ENCODE measurements at places on chromosomes 16 and 17. TPM values are rescaled to one million over a fixed set of nuclear protein-coding genes. Genes with fewer than 3 reads are reported as not detected.

Gene FXR2
- polyA plus RNA-seq: 38.3 TPM

DNA sequence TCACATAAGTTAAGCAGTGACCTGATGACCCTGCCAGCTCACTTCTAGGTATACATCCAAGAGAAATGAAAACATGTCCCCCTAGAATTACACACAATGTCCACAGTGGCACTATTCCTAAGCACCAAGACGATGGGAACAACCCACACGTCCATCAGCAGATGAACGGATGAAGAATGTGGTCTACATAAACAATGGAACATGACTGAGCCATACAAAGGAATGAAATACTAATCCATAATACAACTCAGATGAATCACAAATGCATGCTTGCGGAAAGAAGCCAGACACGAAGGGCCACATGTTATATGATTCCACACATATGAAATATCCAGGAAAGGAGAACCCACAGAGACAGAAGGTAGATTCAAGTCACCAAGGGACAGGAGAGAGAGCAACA is 17.4 kb downstream of the USP22 start:
- DNase-seq: no peak

- no peak for DNase-seq
These were observed 1583.6 kb downstream of the CDH8 start for GRCh38 chr16:60452646-60453045.

DNA sequence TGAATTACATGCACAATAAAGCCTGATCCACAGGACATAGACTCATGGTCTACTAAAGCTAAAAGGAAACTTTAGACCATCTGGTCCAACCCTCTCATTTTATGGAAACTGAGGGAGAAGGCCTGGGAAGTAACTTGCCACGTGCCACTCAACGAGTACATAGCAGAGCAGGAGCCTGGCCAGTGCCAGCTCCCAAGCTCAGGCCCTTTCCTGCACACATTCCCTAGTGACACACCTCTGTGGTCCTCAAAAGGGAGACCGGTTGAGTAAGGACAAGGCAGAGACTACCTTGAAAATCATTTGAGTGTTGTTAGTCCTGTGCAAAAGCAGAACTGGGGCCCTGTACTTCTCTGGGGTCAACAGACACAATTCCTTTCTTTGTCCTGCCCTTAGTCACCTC is 2.8 kb downstream of the CCL4L2 start:
- no peak for DNase-seq

DNA sequence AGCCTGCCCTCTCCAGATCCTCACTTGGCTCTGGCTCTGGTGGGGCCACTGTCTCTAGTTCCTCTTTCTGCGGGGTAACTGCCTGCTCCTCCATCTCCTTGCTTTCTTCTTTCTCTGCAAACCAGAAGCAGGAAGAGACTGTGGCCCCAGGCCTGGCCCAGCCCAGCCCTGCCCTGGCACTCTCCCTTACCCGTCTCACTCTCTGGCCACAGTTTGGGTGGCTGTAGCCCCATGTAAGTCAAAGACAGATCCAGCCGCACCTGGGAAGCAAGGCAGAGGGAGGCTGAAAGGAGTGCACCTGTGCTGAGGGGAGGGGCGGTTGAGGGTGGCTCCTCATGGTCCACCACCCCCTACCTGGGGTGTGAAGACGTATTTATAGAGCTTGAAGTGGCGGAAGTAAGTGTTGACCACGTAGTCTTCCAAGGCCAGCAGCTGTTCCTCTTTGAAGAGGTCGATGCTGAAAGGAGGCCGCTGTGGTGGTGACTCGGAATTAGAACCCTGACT is 2.8 kb downstream of the CFAP119 start:
- DNase-seq: no peak

DNA sequence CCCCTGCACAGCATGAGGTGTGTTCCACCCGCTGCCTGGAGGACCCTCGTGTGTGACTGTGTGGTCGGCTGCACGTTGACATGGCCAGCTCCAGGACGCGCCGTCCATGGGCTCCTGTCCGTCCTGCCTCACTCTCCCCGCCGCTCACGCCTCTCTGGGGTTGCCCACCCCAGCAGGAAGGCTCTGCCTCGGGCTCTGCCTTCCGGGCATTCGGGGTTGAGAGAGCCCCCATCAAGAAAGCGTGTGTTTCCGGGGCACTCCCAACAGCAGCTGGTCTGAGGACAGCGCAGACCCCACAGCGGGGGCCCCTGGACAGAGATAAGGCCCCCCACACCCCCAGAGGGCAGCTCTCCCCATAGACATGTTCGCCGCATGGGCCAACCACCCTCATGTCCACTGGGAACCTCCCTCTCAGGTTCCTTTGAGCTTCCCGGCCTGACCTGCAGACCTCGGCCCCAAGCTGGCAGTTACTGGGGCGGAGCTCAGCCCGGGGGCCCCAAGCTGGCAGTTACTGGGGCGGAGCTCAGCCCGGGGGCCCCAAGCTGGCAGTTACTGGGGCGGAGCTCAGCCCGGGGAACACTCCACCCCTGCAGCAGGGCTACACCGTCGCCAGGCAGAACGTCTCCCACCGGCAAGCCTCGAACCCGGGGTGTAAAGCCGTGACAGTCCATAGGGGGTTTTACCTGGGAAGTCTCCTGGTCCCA is 8.4 kb upstream of the PIEZO1 start:
- DNase-seq: no peak

GRCh38 chr17:13984956-13985355 is 84.3 kb upstream of the COX10 start:
- no peak for DNase-seq

Measured in hindlimb muscle (tissue), 1 donor.